Left renal pelvis (tissue), 4 donors: ENCODE measurements at places on chromosomes 3 and 15.
A peak's percentile ranks its signal among the peaks of the same experiment; 100 is the strongest.

DNA sequence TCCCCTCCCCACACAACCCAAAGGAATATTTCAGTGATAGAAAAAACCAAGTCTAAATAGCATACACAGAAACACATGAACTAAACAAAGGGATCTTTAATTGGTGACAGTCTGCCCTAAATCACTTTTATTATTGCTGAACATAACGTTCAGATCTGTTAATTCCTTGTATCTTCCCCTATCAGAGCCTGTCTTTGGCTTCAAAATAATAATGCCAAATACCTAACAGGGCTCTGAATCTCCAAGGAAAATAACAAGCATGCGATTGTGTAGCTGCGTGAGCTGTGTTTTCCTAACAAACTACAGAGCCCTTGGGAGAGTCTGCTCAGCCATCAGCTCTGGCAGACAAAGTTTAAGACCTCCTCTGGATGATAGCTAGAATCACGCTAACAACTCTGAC lies 1010.1 kb downstream of the ROBO1 start:
- no peak for DNase-seq

GRCh38 chr3:187782006-187782405 lies 36.7 kb upstream of the BCL6 start:
- DNase-seq = no peak

DNA sequence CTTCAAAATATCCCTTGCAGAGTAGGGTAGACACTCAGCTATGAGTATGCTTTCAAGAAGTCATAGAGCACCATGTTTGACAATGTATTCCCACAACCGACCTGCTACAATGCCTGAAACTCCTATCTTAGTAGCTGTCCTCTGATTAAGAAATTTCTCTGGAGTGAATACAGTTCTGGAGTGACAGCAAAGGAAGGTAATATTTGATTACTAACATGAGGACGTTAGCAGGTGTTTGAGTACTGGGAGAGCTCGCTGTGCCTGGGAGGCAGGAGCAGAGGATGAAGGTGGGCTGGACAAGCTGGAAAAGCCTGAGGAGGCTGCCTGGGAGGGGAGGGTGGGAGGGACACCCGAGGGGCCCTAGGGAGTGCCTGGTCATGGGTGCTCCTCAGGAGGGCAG lies 42.9 kb downstream of the PARP15 start:
- DNase-seq = no peak

GRCh38 chr15:63712828-63713520 lies 115.8 kb downstream of the FBXL22 start:
- no peak for DNase-seq

GRCh38 chr3:9310043-9310442 lies 52.8 kb upstream of the THUMPD3 start:
- no peak for DNase-seq

DNA sequence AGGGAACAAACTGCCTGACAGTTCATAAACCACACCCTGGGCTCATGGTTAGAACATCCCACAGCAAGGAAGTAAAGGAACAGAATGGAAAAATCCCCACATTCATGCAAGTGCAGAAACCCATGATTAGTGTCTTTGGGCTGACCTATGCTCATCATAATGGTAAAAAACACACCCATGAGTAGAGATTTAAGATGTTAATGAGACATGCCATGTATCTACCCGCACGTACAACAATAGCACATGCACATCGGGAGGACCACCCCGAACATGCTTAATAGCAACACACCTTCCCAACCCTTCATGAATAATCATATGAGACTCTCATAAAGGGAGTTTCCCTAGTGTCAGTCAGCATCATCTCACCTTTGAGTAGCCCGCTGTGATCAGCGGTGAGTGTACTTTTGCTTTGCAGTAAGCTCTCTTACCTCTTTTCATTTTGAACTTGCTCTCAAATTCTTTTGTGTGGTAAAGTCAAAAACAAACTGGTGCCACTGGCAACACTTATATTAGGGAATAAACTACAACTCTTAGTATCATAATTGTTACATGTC lies 23.2 kb downstream of the ZBED2 start:
- DNase-seq = no peak

- DNase-seq = no peak
These were observed 109.8 kb downstream of the IGF2BP2 start for GRCh38 chr3:185715091-185715490.

DNA sequence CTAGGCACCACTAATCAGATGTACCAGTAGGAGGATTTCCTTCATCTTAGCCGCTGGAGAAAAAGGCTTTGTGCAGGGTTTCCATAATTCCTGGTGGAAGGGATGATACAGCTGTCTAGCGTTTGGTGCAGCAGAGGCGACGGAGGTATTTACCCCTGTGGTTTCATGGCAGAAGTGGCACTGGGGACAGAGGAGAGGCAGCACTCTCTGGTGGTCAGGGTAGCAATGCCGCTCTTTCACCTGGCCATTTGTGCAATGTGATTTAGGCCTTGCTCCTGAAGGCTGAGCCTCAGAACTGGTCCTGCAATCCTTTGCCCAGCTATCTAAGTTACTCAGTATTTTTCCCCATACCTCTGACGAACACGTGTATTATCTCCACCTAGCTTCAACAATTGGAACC lies 47.1 kb upstream of the BNIP2 start:
- no peak for DNase-seq

- DNase-seq = no peak
These were observed 27.3 kb downstream of the ZNF710 start for GRCh38 chr15:90028376-90028944.

- DNase-seq = no peak
These were observed 6.6 kb downstream of the SOX2 start for GRCh38 chr3:181718369-181718768.

GRCh38 chr3:186582541-186582940 lies 12.0 kb downstream of the DNAJB11 start:
- no peak for DNase-seq

- DNase-seq = no peak
These were observed 88.5 kb upstream of the PFN2 start for GRCh38 chr3:150059241-150059640.

DNA sequence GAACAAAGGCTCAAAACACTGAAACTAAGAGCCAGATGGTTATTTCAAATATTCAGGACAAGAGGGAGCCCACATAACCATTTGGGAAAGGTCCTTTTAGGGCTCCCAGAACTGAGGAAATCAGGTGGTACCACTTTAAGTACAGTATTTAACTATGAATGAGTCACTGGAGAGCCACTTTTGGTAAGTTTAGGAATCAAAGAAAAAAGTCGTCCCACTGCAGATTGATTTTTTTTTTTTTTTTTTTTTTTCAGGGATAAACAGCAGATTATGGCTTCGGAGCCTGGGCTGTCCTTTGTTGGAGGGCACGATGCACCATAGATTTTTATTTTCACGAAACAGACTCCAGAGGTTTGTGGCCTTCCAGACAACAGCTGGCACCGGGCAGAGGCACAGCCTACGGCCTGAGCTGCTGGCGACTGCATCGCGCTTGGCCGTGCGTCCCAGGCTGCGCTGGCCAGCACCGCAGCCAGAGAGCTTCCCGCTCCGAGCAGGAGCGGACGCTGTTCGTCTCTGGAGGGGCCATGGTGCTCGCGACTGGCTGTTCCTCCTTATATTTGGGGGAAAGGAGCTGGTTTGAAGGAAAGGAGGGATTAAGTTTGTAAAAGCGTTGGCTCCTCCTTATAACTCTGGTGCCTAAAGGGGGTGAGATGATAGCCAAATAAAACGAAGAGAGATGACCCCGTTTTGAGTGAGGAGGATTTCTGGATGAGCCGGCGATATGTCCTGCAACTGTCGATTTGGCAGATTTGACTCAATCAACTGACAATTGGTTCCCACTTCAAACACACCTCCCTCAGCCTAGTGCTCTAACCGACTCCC lies 152.9 kb upstream of the GOLIM4 start:
- peak; percentile 29 for DNase-seq

DNA sequence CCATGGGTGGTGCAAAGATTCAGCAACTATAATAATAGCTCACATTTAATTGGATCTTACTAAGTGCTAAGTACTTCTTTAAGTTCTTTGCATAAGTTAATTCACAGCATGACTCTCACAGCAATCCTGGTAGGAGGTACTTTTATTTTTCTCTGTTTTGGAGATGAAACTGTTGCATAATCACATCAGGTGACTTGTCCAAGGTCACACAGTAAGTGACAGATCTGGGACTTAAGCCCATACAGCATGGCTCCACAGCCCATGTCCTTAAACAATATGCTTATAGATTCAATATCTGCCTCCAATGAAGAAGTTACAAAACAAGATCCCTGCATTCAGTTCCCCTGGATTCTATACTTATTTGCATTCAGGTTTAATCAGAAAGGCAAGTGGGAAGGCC lies 171.8 kb downstream of the CNTN3 start:
- DNase-seq = no peak

DNA sequence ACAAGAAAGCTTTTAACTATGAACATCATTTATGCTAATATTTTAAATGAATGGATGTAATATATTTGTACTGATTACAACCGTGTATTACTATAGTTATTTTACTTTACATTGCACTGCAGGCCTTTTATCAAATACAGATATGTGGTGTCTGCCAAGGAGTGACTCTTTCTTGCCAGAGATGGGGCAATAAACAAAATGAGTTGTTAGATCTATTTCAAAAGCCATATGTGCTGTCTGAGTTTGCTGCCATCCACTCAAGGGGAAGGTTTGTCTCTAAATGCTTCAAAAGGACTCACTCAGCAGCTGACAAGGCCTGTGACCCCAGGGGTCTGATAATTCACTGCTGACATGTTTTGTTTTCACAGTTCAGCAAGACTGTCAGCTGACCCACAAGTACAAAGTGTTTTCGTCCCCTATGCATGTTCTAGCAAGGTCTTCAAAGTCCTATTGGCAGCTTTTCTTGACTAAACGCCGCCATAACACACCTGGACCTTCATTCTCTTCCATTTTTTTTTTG lies 41.3 kb upstream of the ZBED2 start:
- DNase-seq = no peak

DNA sequence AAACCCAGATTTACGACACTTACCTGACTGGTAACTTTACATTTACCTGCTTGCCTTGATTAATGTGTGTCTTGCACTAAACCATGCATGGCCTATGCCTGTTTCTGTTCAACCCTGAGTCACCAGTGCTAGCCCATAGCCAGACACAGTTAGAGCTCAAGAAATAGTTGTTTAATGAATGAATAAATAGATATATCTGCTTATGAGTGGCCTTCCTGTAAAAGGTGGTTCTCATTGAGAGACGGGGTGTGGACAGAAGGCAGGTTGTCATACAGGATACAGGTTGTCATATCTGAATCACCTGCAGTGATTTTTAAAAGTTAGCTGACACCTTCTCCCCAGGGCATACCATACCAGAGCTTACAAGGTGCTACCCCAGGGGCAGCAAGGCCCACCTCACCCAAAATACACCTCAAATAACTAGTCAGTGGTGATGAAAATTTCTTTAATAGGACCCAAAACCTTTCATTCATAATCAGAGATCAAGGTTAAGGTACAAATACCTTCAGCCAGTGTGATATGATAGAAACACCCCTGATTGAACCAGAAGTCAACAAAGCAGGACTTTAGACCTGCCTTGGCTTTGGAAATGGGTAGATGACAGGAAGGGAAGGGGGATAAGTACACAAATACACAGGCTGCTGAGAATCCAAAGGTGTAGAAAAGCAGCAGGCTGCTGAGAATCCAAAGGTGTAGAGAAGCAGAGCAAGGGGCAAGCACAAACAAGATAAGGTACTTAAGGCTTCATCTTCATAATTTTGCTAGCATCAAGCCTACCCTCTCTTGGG lies 45.4 kb upstream of the TSC22D2 start:
- no peak for DNase-seq

DNA sequence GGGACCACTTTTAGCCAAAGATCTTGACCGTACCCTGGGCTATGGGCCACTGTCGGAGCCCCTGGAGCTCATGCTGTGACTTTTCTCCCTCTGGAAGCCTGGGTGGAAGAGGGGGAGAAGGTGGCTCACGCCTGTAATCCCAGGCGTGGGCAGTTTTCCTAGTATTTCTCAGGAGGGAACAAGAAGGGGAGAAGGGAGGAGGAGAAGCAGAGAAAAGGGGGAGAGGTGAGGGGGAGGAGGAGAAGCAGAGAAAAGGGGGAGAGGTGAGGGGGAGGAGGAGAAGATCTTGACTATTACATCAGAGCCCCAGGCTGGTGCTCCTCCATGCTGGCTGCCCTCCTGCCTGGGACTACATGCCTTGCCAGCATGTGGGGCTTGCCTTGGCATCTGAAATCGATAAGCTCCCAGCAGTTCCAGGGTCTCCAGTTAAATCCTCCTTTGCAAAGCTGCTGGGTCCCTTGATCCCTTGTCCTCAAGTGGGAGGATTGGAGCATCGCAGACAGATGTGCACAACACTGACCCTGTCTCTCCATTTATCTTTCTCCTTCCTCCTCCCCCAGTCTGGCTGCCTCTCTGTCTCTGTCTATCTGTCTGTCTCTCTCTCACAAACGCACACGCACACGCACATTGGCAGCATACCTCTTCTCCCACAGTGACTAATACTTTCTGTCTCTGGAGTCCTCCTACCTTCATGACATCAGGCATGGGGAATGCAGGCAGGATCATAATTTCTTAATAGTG lies 41.6 kb downstream of the MRAS start:
- no peak for DNase-seq

GRCh38 chr15:28986108-28986507 lies 100.3 kb downstream of the APBA2 start:
- DNase-seq = no peak

- no peak for DNase-seq
These were observed 26.6 kb upstream of the TAFA4 start for GRCh38 chr3:68958932-68959331.

GRCh38 chr3:66280304-66280703 lies 59.5 kb downstream of the SLC25A26 start:
- DNase-seq = no peak

DNA sequence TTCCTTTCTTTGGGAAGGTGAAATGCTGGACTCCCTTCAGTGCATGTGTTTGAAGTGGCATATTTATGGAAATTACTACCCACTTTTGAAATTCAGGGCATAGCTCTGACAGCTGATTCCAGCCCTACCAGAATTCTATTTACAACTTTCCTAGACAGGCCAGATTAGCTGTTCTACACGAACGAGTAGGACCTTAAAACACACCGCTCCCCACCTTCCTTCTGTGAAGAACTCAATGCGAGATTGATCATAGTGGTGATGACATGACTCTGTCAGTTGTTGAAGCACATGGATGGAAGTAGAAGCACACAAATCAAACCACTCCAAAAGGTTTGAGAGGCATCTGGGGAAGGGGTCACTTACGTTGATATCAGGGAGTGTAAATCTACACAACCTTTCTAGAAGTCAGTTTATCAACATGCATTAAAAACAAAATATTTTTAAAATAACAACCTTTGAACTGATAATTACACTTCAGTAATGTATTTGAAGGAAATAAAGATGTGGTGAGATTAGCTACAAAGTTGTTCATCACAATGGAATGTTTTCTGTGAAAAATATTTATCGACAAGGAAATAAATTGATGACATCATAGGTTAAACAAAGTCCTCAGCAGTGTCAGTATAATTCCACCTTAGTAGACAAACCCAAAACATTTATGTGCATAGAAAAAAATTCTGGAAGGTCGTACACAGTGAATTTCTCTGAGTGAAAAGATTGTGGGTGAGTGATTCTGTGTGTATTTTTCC lies 29.8 kb downstream of the RARB start:
- DNase-seq = no peak
